NCI-H1417 treated with DMSO at 0.1 percent for 48 hours (cell line): ENCODE measurements at places on chromosomes 1 and 21.

DNA sequence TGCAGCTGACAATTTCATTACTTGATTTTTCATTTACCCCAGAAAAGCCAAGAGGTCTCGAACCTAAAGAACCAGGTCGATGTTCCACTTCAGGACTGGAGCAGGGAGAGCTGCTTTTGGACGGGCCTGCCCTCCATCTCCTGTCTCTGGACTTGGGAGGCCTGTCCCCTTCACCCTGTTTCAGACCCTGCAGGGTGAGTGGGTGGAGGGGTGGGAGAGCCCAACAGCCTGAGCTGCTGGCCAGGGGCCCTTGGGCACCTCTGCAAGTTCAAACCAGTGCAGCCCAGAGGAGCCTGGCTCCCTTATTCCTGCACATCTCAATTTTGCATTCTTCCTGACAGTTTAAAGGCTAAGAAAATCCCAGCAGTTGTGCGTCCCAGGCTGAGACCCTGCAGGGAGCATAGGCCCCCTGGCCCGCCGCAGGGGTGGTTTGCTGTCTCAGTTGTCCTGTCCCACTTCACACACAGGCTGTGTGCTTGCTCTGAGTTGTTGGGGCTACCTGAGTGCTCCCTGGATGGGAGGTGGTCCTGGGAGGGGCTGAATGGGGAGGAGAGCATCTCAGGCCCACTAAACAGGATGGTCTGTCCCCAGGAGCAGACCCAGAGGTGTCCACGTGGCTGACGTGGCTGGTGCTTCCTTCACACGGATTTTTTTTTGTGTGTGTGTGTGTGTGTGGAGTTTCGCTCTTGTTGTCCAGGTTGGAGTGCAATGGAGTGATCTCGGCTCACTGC is 443.7 kb downstream of the PTPRU start:
- DNase-seq: no peak

DNA sequence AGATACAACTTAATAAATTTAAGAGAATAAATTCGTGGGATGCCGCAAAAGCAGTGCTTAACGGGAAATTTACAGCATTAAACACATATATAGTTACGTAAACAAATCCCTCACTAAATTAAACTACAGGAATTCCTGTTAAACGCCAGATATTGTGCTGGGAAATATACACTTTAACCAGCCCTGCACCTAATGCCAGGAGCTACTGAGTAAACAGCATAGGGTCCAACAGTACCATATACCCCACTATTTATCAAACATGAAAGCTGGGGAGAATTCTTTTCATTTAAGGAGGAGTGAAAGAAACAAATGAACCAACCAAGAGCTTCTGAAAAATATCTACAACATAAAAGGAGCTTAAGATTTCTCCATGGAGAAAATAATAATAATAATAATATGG is 11.7 kb downstream of the FRRS1 start:
- no peak for DNase-seq

DNA sequence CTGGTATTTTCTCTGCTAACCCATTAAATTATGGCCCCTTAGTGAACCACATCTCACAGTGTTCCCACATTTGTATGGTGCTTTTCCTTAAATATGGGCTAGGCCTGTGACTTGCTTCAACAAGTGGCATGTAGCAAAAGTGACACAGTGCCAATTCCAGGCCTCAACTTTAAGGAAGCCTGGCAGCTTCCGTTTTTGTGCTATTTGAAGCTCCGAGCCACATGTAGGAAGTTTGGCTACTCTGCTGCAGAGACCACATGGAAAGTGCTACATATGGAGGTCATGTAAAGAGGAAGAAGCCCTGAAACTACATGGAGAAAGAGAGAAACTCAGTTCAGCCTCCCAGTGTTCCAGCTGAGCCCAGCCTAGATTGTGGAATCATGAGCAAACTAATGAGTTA is 28.5 kb upstream of the DR1 start:
- DNase-seq: no peak

DNA sequence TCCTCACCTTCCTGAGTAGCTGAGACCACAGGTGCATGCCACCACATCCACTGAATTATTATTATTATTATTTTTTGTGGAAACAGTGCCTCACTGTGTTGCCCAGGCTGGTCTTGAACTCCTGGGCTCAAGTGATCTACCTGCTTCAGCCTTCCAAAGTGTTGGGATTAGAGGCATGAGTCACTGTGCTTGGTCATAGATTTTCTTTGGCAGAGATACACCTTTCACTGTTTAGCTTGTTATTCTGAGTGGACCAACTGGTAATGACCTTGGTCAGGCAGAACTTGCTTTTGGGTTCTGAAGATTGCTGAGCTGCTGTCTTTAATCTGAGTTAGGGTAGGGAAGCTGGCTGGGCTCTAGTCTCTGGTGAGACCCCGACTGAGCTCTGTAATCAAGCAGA is 66.8 kb downstream of the DNAH14 start:
- DNase-seq: no peak

GRCh38 chr1:29478151-29478791 is 241.9 kb downstream of the PTPRU start:
- no peak for DNase-seq

- no peak for DNase-seq
Observed at GRCh38 chr1:26291939-26292338, 12.1 kb downstream of the SH3BGRL3 start.

DNA sequence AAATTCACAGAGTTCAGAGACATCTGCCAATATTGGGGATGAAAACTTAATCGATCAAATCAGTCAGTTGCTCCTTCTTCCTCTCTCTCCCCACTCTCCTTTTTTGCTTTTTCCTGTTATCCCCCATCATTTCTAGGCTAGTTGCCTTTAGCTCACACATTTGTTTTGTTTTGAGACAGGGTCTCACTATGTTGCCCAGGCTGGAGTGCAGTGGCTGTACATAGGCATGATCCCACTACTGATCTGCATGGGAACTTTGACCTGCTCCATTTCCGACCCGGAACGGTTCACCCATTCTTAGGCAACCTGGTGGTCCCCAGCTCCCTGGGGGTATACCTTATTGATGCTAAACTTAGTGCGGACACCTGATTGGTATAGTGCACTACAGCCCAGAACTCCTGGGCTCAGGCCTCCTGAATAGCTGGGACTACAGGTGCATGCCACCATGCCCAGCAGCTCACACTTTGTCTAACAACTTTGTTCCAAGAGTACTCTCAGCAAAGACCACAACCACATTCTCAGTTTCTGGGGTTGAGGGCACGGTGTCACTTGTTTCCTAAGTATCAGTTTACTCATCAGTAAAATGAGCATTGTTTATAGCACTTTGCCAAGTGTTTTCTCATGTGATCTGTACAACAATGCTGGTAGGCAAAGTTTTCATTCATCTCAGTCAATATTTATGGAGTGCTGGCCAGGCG is 6.7 kb upstream of the ELOA start:
- DNase-seq: no peak

- DNase-seq: no peak
Observed at GRCh38 chr1:227946624-227947385, 927 bp downstream of the WNT9A start.

GRCh38 chr1:179883745-179884138 is 1.7 kb downstream of the TOR1AIP1 start:
- DNase-seq: no peak

DNA sequence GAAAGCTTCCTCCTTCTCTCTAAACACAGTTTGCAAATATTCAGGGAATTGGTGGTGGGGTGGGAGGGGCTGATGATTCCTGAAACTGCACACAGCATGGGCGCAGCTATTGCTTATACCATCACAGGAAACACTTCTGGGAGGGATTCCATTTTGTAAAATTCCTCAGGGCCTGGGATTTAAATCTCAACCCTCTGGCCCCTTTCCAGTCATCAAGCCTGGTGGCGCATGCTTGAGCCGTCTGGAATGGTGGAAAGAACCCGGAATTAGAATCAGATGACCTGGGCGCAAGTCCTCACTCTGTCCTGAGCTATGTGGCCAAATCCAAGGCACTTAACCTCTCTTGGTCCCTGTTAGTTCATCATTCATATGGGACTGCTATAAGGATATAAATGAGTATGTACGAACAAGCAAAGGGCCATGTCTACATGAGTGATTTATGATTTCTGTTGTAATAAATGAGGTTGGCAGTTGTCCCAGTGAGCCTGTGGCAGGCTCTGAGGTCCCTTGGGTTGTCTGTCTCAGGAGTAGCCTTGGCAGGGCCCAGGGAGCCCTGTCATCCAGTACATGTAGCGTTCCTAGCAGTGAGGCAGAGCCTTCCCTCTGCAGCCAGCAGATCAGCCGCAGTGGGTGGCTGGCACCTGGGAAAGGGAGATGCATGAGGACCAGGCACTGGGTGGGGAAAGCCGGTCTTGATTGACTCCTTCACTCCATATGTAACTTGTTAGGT is 72.0 kb downstream of the MAN1C1 start:
- DNase-seq: no peak

- DNase-seq: no peak
Observed at GRCh38 chr1:211627259-211627658, 48.2 kb downstream of the NEK2 start.

GRCh38 chr1:201673093-201673492 is 134.2 kb downstream of the NAV1 start:
- DNase-seq: no peak

- no peak for DNase-seq
Observed at GRCh38 chr1:66779475-66780078, 21.5 kb downstream of the INSL5 start.

- DNase-seq: peak; percentile 31
Observed at GRCh38 chr1:232627645-232628334, 2.1 kb downstream of the SIPA1L2 start.

GRCh38 chr1:84996846-84997666 is at the start of gene MCOLN2:
Gene MCOLN2, minus strand, starts transcription at chr1:84997113. Its CDS starts 241 bp downstream, at chr1:84996872.
- DNase-seq: no peak

- DNase-seq: no peak
Observed at GRCh38 chr21:15140321-15141019, 75.7 kb upstream of the NRIP1 start.

DNA sequence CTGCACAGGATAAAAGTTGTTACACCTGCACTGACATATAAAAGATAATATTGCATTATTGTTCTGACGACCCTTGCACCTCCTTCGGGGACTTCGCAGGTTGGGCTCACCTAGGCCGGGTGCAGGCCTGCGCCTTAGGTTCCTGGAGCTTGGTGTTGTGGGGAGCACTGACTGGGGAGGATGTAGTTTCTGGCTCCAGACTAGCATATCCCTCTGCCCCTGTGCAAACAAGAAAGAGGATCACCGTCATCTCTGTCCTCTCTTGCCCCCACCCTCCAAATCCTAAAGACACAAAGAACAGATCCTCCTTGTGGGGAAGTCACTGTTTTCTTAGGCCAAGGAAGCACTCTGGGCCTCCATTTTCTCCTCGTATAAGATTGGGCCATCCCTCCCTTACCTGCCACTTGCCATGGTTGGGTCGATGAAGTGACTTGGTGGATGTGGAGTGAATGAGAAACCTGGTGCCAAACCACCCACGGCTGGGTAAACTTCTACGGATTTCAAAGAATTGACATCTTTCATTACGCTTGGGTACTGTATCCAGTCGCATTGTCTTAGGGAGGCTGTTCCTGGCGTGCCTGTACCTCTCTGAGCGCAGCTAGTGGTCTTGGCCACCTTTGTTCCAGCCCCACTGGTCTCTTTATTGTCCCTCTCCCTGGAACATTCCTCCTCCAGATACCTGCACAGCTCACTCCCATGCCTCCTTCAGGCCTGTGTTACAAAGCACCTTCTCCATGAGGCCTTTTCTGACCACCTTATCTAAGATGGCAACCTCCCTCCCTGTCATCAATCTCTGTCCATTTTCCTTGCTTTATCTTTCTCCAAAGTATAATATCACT is 34.4 kb upstream of the PKP1 start:
- no peak for DNase-seq

- no peak for DNase-seq
Observed at GRCh38 chr1:89286549-89287180, 14.0 kb upstream of the GBP5 start.

DNA sequence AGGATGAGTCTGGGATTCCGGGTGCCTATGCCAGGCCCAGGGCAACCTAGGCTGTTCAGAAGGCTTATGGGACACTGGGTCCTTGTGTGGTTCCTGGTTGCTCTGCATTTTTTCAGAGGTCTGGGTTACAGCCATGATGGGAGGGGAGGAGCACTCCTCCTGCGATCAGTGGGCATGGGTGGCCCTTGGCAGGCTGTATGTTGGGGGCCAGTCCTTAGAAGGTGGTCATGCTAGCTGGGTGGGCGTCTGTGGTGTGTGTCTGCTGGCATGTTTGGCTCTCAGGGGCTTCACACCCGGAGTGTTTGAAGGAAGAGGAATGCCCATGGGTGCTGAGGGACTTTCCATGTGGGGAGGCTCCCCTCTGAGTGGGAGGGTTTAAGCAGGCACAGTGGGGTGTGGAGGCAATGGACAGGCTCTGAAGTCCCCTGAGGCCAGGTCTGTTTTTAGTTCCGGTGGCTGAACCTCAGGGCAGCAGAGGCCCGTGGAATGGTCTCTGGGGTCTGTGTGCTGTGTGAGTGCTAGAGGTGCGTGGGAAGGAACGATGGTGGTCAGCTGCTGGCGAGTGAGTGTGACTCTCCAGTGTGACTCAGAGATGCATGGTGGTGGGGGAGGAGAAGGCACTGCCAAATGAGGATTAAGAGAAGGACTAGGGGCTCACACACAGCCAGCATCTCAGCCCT is 25.3 kb downstream of the CACNA1E start:
- DNase-seq: no peak

DNA sequence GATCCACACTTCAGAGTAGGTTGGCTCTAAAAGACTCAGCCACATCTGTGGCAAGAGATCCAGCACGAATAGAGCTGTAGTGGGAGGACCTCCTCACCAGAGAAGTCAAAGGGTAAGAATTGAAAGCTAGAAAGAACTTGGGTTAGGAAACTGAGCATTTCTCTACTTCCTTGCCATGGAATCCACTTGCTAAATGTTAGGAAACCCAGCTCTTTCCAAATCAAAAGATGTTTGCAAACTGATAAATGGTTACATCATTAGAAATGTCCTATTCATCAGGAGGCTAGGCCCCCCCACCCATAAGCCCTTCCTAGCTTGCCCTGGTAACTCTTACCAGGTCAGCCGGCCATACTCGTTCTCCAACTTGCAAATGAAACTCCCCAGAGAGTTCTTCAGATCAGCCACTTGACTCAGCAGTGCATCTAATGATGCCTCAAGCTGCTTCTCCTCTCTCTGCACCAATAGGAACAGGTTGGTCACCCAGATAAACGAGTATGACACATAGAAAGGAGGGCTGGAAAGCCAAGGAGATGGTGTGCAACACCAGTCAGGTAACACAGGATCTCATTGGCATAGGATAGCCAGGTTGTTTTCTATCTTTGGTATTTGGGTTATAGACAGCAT is 1.5 kb downstream of the MED8 start:
- DNase-seq: no peak
